ENCODE measurements at places on chromosomes 5 and 9.

GRCh38 chr9:33939924-33940874 lies 108.5 kb downstream of the UBAP2 start:
- DNase-seq: no peak

GRCh38 chr5:122436615-122437014 lies 124.6 kb downstream of the SNCAIP start:
- no peak for DNase-seq

- no peak for DNase-seq
Measured at GRCh38 chr9:35533398-35533797, 43.5 kb downstream of the RUSC2 start.

DNA sequence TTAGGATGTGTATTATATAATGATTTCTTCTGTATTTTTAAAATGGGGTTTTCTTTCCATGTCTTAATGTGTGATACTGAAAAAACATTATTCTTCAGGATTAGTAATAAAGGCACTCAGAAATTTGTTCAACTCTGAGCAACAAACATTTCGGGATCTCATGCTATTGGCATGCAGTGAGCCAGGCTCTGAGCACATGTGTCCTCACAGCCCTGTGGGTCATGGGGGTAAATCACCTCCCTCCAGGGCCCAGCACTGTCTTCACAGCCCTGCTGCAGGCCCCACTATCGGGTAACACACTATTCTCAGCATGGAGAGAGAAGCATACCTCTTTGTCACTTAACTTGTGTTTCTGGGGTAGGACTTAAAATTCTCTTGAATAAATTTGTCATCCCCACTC lies 14.0 kb downstream of the TMEM174 start:
- no peak for DNase-seq

DNA sequence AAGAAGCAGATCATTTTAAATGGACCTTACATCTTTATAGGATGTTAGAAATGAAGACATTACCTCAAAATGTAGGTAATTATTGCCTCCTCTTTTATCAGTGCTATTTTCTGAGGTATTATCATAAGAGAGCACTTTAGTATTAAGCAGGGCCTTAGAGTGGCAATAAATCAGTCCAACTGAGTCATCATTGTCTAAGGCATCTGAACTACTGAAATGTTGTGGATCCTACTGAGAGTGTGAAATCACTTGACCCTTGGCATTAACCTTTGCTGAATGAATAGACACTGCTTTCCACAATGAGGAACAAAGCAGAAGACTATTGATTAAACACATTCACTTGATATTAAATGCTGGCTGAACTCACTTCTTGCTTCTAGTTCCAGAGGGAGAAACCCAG lies 224.6 kb upstream of the ARRDC3 start:
- DNase-seq: no peak

DNA sequence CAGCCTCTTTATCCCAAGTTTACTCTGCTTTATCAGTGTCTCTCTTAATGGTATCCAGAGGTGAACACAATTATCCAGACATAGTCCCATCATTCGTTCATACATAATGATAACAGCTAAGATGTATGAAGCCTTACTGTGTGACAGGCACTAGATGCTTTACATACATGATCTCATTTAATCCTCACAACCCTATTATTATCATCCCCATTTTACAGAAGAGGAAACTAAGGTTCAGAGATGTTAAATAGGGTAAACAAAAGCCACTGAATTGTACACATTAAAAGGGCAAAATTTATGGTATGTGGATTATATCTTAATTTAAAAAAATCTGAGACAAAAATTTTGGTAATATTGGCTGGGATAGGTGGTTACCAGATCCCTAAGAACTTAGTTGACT lies 124.1 kb upstream of the TBC1D2 start:
- no peak for DNase-seq

GRCh38 chr9:78235256-78235761 lies 566 bp upstream of the CEP78 start:
- DNase-seq: no peak

DNA sequence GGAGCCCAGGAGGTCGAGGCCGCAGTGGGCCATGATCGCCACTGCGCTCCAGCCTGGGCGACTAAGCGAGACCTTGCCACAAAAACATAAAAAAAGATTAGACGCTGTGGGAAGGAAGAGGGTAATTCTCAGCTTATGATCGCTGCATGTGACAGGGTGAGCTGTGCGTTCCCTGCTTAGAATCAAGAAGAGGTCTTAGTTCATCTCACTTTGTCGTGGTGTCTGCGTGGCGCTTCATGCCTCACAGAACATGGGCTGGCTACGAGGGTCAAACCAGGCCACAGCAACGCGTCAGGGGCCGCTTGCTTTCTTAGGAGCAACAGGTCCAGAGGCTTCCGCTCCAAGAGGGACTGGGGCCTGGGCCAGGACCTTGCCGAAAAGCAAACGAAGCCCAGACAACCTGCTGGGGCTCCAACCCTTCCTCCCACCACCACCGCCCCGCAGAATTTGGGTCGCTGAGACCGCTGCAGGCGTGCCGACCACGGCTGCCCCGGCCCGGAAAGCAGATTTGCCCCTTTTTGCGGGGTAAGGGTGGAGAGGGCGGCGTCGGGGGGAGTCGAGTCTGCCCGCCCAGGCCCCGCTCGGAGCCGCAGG lies 10.0 kb upstream of the GRIN1 start:
- no peak for DNase-seq

DNA sequence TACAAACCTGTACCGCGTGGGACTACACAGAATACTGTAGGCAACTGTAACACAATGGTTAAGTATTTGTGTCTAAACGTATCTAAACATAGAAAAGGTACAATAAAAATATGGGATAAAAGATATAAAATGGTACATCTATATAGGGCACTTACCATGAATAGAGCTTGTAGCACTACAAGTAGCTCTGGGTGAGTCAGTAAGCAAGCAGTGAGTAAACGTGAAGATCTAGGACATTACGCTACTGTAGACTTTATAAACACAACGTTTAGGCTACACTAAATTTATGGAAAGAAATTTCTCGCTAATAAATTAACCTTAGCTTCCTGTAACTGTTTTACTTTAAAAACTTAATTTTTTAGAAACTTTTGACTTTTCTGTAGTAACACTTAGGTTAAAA lies 46.5 kb downstream of the MRPS27 start:
- no peak for DNase-seq

DNA sequence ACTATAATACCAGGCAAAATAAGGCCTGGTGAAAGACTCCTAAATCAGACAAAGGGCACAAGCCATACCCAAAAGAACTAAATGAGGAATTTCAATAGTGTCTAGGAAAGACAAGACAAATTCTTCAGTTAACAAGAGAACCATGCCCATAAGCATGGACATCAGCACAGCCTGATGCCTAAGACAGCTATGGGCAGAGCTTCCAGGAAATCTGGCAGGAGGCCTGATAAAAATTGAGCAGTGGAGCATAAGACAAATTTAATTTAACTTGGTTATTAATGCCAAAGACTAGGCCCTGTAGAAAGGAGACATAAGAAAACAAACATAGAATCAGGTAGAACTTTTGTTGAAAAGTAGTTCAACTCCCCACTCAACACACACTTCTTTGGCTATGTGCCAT lies 17.3 kb downstream of the KLHL3 start:
- DNase-seq: no peak

- DNase-seq: no peak
Measured at GRCh38 chr5:75706775-75707174, 10.5 kb downstream of the POC5 start.

GRCh38 chr5:14871214-14872069 lies at the start of gene ANKH:
Gene ANKH, minus strand, starts transcription at chr5:14871778. Its CDS starts 331 bp downstream, at chr5:14871447.
- peak; percentile 88 for DNase-seq

GRCh38 chr5:83919071-83920041 lies 198.7 kb upstream of the HAPLN1 start:
- peak; percentile 24 for DNase-seq

DNA sequence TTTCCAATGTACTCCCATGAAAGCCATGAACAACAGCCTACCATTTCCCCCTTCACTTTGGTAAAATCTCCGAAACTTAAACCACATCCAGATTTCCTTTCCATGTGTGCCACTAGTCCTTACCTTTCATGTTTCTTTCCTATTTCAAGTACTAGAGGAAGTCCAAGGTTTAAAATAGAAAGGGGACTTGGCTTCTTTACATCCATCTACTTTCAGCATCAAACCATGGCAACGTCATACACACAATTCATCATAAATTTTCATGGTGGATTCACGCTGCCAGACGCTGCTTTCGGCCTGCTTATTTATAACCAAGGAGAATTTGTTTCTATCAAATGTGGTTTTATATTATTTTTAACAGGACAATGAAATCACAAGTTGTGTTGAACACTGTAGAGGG lies 58.7 kb upstream of the ZNF622 start:
- no peak for DNase-seq

- no peak for DNase-seq
Measured at GRCh38 chr5:103375350-103375749, 116.8 kb downstream of the MACIR start.

- DNase-seq: no peak
Measured at GRCh38 chr5:955886-956761, 52.5 kb upstream of the NKD2 start.

- no peak for DNase-seq
Measured at GRCh38 chr5:42654645-42655044, 102.0 kb upstream of the CCDC152 start.

DNA sequence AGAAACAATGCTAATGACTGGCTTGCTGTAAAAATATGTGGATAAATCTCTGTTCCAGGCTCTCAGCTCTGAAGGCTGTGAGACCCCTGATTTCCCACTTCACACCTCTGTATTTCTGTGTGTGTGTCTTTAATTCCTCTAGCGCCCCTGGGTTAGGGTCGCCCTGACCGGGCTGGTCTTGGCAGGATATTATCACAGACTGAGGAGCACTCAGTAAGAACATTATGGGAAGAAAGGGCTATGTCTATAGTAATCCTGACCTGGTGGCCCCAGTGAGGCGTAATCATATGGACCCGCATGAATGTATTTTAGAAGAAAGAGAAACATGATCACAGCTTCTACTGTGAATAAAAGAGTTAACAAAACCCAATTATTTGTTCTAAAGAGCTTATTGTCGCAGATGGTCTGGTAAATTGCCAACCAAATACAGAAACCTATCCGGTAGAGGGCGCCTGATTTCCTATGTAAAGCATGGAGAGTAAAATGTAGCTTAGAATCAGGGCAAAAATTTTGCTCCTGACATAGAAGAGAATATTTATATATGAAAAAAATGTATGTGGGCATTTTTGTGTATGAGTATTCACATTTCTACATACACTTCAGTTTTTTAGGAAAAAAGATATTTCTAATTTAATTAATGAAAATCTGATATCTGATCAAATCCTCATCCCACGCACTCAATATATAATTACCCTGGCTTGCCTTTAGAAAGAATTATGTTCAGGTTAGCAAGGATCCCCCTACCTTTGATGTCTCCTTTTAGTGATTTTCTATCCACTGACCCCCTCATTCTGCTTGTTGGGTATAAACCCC lies 5.8 kb upstream of the IFNA1 start:
- peak; percentile 77 for DNase-seq

GRCh38 chr5:160427607-160428006 lies 6.0 kb downstream of the PTTG1 start:
- no peak for DNase-seq

DNA sequence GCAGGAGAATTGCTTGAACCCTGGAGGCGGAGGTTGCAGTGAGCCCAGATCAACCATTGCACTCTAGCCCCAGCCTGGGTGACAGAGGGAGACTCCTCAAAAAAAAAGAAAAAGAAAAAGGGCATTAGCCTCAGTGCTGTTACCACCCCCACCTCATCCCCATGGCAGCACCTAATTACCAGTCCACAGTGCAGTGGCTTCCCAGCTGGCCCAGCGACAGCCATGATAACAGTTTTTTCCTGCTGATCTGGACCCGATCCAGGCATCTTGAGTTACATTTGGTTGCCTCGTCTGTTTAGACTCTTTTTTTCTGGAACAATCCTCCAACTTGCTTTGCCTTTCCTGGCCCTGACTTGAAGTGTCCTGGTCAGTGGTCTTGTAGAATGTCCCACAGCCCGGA lies 24.4 kb downstream of the NCS1 start:
- DNase-seq: no peak

DNA sequence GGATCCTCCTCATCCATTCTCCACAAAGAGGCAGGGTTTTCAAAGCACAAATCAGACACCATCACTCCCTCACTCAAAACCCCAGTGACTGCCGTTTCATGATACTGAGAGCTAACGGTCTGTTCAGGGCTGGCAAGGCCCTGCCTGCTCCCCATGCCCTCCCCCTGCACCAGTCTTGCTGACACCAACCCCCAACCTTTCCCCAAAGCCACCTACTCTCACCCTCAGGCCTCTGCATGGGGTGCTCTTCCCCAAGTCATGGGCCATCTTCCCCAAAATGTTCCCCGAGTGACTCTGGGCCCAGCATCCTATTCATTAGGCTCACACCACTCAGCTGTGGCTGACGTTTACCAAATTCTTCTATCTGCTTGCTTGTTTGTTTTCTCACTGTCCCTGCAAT lies 21.7 kb upstream of the OLFM1 start:
- no peak for DNase-seq

DNA sequence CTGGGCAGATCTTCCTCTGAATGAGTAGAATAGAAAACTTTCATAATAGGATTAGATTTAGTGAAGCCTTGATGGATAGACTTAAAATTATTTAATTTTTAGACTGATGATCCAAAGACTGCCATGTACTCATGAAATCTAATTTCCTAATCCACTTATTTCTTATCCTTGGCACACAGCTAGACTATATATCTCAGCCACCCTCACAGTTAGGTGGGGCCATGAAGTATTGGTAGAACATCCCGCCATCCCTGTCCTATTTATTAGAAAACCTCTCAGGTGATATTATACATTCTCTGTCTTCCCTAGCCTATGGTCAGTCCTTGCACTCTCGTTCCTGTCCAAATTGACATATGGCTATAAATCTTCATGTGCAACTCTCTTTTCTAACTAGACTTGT lies 110.9 kb downstream of the FAM170A start:
- DNase-seq: no peak

DNA sequence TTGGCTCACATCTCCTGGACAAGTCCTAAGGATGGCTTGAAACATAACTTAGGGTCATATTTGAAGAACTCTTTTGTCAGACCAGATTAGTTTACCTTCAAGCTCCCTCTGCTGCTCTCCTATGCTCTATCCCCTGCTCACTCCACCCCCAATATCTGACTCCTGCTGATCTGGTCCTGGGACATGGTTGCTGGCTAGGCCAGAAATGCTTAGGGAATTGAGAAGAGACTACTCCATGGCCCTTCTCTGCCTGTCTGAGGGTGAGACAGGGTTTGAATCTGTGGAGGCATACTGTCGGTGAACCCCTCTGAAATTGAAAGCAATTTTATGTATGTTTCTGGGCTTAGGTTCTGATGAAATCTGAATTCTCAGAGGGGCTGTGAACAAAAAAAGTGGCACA lies 3.3 kb downstream of the OTULIN start:
- DNase-seq: no peak

DNA sequence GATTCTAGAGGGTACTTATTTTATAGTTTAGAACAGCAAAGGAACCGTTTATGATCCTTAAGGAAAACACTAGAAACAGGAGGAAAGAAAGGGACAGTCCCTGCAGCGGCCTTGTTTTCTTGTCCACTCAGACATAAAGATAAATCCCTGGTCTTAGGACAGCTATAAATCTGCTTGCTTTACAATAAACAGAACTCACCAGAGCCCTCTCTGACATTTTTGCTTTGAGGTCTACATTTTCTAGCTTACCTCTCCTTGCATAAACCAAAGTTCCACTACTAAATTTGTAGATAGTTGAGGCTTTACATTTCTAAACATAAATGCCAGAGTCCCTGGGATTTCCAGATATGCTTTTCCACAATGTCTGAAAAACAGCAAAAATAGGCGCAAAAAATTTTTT lies 422.5 kb downstream of the BNC2 start:
- DNase-seq: no peak

Data from suppressor macrophage treated with lipopolysaccharide for 1 hour (primary cell).